Stimulated activated CD8-positive, alpha-beta memory T cell treated with anti-CD3 and anti-CD28 coated beads, Interleukin-15, amount 100 ng/mL, for 24 hours (primary cell): ENCODE measurements at places on chromosomes 4 and X.

GRCh38 chrX:137549073-137549472 lies 16.9 kb upstream of the ZIC3 start:
- DNase-seq: no peak

GRCh38 chr4:122456231-122457116 lies at the start of gene IL2:
IL2 (minus strand) TSS chr4:122456725; CDS start chr4:122456440, 285 bp downstream.
- DNase-seq: no peak

- no peak for DNase-seq
Measured at GRCh38 chrX:27890611-27891010, 82.8 kb downstream of the MAGEB10 start.

DNA sequence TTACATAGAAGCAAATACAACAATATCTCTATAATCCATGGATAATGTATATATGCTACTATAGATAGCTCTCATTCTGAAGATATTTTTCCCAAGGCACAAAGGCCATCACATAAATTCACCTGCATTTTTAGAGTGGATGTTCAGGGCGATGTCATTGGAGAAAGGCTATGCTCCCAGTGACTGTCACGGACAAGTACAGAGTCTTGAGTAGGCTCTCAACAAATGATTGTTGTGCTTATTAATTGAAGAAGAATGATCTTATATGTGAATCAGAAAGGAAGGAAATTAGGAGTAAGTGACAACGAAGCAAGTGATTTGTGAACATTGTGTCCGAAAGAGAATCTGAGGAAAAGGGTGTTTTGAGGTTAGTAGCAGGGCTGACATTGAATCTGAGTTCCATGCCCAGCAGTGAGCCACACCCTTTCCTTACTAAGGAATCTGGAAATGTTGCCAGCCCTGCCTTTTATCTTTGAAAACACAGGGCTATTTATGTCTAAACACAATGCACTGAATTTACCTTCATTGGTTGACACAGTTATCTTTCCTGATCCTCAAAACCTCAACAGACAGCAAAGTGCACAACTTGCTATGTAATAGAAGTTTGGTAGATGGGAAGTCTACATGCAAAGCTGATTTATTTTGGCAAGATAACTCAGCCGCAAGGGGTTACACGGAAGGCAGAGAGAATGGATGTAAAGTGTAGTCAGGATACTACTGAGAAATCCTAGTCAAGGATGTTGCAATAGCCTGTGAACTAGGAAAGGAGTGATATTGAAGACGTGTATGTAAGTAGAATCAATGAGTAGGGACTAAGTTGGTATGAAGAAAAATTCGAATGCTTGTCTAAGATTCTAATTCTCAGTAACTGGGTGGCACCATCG lies 50.4 kb downstream of the SORBS2 start:
- no peak for DNase-seq

DNA sequence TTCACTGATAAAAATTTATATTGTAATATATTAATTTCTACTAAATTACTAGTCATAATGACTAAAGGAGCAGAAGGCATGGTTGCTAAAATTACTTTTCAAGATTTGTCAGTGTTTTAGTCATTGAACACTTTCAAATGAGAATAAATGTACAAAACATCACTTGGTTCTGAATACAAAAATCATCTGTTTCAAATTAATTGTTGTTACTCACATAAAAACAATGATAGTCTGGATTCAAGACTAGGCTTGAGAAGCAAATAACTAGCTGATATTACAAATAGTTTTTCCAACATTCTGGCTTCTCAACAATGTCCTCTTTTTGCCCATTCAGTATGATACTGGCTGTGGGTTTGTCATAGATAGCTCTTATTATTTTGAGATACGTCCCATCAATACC lies 112.5 kb downstream of the ANAPC10 start:
- no peak for DNase-seq

DNA sequence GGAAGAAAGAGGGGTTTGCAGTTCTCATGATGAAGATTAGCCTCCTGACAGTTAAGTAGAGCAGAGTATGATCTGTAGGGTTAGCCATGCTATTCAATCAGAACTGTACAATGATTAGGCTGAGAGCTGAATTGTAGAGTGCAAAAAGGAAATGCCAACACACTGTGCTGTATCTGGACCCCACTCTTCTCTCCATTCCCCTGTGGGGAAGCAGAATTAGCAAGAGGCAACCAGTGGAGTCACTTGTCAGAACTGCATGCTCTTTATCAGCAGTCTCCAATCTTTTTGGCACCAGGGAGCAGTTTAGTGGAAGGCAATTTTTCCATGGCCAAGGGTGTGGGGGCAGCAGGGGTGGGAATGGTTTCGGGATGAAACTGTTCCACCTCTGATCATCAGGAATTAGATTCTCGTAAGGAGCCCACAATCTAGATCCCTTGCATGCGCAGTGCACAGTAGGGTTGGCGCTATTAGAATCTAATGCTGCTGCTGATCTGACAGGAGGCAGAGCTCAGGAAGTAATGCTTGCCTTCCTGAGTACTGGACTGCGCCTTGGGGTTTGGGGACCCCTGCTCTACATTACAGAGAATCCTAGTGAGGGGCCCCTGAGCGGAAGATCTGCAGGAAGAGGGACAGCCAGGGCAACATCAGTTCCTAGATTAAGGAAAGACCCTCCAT lies 19.4 kb downstream of the TBC1D9 start:
- DNase-seq: no peak

- DNase-seq: no peak
Measured at GRCh38 chrX:54529151-54529550, 868 bp upstream of the GNL3L start.

GRCh38 chr4:58809948-58810347 lies 1699.8 kb upstream of the IGFBP7 start:
- DNase-seq: no peak

DNA sequence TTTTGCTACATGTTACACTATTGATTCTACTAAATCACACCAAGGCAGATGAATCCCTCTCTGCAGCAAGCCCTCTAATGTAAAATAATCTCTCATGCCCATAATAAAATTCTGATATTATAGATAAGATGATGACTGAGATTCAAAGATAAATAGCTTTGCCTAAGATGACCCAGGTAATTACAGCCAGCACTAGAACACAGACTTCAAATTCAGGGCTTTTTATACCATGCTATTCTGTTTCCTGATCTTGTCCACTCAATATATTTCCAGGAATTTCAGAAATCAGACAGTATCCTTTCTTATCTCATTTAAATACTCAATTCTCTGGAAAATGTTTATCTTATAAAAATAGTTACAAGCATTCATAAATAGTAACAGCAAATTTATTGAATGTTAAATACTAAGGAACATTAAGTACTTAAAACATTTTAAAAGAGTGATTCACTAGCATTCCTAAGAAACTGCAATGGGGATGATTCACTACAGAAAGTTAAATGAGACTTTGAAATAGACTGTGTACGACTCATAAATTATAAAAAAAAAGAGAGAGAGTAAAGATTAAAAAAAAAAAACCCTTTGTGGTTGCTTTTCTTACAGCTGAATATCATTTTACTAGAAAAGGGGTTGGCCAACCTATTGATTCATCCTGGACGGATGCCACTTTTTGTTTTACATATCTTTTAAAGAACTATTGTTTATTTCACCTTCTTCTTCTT lies 45.8 kb upstream of the IL21 start:
- no peak for DNase-seq

DNA sequence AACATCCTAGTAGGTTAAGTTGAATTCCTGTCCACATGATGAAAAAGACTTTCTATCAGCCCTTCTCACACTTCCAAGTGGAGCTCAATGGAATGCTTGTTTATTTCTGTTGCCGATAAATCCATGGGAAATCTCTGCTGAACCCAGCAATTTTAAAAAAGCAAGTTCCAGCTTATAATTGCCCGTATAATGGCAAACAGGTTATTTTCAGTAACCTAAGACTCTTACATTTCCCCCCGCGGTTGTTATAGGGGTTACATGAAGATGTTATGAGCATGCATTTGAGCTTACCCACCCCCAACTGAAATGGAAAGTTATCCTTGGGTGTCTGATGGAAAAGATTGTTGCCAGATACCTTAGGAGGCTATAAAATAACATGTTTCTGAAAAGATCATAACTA lies 136.2 kb downstream of the PALLD start:
- DNase-seq: no peak

GRCh38 chr4:11546391-11547175 lies 117.9 kb upstream of the HS3ST1 start:
- no peak for DNase-seq
